ENCODE measurements at places on chromosomes 6 and 20.
A peak's percentile ranks its signal among the peaks of the same experiment; 100 is the strongest.

GRCh38 chr20:43667341-43668132 is 623 bp downstream of the MYBL2 start:
- peak; percentile 31 for DNase-seq

DNA sequence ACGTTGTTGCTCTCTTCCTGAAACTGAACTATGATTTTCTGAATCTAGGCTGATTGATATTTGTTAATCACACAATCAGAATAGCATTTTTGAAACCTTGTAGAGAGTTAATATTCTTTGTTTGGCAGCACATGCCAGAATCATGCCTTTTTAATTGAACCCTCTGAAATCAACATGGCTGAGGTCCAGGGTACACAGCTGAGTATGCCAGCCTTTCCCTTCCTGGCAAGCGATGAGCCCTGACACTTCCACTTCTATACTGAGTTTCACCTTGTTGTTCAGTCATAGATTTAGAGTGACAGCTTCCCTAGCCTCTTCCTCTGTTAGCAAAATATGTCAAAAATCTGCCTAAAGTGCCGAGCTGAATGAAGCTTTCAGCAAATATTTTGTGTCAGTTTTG is 6.8 kb downstream of the HDDC2 start:
- peak; percentile 76 for DNase-seq

GRCh38 chr6:118804091-118804490 is 89.9 kb upstream of the ASF1A start:
- no peak for DNase-seq

DNA sequence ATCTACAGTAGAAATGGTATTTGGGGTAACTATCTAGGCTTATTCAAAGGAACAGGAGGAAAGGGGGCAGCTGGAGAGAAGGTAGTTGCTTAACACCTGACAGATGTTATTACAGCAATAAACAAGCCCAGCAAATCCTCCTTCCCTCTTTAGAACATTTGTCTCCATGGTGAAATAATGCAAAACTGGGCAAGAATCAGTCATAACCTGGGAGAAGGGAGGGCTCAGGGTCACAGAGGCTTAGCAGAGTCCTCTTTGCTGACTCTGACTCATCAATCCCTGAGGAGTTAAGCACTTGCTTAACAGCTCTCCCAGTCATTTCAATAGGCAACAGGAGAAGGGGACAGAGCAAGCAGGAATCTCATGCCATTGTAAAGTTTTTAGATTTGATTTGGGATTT is 230.3 kb downstream of the IBTK start:
- DNase-seq = no peak

DNA sequence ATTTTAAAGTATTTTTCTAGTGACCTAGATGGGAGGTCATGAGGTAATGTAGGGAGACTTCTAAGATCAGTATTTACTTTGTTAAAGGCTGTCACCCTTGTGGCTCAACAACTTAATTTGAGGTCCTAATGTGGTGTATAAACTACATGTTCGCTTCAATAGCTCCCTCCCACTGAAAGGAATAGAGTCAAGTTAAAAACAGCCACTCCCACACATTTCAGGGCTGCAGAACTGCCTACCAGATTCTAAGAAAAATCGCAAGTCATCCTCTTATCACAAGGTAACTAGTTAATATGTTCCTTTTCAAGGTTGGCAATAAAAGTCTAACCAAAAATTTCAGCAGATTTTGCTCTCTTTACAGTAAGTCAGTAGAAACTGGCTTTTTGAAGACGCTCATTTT is 15.1 kb downstream of the GSTA1 start:
- no peak for DNase-seq

- no peak for DNase-seq
These were observed 83.5 kb upstream of the SLC22A23 start for GRCh38 chr6:3540253-3540820.

DNA sequence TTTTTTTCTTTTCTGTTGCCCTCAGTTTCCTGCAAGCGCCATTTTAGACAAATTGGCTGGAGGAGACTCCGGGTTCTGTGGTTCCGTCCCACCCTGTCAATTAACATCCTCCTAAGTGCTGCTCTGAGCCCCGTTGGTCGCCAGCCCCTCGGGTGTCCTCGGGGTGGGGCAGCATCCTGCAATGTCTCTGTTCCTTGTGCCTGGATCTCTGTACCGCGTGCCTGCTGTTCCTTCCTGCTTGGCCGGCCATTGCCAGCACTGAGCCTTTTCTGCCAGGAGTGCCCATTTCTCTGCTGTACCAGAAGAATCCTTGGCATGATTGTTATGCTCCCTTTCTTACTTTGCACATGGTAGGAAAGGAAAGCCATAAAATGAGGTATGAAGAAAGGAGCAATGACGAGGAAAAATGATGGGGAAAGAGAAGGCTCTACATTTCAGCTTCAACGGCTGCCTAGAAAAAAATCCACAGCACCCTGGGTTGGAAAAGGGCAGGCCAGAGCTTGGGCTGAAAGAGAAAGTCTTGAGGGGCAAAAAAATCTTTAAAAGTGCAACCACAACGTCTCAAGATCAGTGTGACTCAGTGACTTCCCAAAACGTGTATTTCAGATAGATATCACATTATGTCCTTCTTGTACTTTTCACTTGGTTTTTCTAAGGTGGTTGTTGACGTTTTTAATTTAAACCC is 256.7 kb downstream of the CLIC5 start:
- DNase-seq = no peak

- DNase-seq = no peak
These were observed 7.5 kb downstream of the VGLL2 start for GRCh38 chr6:117272891-117273290.

DNA sequence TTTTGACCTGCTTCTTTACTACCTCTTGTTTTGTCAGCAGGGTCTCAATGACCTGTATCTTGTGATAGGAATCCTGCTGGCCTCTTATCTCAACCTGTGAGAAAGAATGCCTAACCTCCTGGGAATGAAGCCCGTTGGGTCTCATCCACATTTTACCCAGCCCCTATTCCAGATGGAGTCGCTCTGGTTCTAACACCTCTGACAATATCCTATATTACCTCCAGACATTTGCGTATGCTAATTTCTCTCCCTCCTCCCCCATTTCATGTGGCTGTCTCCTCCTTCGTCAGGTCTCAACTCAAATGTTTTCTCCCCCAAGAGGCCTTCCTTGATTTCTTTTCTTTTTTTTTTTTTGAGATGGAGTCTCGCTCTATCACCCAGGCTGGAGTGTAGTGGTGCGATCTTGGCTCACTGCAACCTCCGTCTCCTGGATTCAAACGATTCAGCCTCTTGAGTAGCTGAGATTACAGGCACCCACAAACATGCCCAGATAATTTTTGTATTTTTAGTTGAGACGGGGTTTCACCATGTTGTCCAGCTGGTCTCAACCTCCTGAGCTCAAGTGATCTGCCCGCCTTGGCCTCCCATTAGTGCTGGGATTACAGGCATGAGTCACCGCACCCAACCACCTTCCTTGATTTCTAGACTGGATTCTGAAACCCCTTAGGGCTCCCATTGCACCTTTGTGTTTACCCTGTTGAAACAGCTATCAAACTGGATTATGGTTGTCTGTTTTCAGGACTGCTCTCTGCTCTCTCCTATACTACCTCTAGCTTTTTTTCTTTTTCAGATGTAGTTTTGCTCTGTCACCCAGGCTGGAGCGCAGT is 49.5 kb upstream of the B4GALT5 start:
- no peak for DNase-seq

DNA sequence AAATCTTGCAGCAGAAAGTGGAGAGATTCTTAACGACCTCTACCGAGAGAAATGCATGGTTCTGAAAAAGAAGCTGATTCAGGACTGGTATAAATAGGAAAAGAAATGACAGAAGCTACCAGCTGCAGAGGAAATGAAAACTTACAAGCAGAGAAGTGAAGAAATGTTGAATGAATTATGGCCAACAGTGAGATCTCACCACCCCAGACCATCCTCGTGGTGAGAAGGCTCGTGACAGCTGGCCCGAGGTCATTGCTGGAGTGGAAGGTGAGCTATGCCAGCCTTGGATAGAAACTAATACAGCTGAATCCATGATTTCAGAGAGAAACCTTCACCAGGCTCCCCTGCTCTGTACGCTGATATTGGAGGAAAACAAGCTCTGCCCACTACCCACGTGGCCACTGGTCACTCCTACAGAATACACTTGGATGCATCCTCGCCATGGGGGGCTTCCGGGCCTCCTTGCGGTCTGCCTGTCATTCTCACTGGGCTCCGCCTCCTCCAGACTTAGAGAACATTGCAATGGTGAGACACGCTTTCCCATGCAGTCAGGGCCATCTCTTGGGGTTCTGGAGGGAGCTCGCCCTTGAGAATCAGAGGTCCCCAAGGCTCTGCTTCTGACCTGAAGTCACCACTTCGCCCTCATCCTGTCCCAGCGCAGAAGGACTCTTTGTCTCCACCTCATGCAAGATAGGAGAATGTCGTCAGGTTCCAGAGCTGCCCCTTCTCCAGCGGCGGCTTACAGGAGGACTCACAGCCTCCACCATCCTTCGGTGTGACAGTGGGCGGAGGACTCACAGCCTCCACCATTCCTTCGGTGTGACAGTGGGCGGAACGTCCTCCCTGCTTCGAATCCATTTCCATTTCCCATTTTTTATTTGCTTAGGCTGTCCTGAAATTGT is 10.6 kb upstream of the TUBB2B start:
- DNase-seq = no peak

- DNase-seq = no peak
These were observed 47.6 kb upstream of the RBM24 start for GRCh38 chr6:17233531-17233930.

DNA sequence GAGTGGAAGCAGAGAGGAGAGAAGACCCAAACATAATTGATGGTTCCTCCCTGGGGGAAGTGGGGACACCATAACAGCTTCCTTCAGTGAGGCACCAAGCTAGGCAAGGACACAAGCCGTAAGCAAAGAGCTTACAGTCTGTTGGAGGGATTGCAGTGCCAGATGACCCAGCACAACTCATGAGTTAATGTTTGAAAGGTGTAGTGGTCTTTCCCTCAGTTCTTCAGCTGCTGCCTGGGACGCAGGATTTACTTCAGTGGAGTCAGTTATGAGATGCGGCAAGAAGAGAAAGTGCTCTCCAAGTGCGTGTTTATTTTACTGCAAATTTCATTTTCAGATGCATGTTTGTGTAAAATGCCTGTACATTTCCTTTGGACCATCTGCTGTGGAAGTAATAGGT is 38.7 kb upstream of the SLC17A4 start:
- DNase-seq = no peak

DNA sequence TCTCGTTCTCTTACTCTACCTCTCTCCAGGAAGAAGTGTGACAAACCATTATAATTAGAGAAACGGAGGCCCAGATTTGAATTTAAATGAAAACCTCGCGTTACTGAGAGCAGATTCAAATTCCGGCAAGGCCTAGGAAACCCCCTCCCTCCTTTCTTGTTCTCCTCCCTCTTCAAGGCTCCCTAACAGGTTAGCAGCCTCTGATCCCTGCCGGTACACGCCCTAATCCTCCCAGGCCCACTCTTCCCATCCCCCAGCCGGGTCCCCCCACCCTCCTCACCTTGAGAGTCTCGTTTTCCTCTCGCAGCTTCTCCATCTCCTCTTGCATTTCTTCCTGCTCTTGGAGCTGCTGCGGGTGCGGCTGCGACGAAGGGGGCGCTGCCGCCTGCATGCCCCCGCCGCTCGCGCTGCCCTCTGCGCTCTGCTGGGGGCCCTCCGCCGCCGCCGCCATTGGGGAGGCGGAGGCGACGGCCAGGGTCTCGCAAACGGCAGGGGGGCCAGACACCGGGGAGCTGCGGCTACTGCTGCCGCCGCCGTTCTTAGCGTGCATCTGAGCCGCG is 3.8 kb downstream of the MTCL3 start:
- no peak for DNase-seq
